Fibroblast of skin of scalp (primary cell): ENCODE measurements at places on chromosomes 2 and 18.

GRCh38 chr2:84537251-84537650 is 21.0 kb downstream of the DNAH6 start:
- no peak for DNase-seq

GRCh38 chr2:241612156-241613016 is 24.6 kb downstream of the THAP4 start:
- DNase-seq = no peak

- DNase-seq = no peak
These were observed 25.5 kb upstream of the NFE2L2 start for GRCh38 chr2:177289824-177290628.

- DNase-seq = no peak
These were observed 127.6 kb downstream of the ALPK2 start for GRCh38 chr18:58501066-58501896.
